ENCODE measurements at places on chromosomes 3 and 15. TPM values are rescaled to one million over a fixed set of nuclear protein-coding genes. Genes with fewer than 3 reads are reported as not detected.

CYP11A1 gene
- total RNA-seq = 0.29 TPM

STRC gene
- 0.57 TPM for total RNA-seq

PLEKHO2 gene
- total RNA-seq = 15.3 TPM

SUSD5 gene
- total RNA-seq = not detected

UBA7 gene
- total RNA-seq = 85.6 TPM

CAV3 gene
- total RNA-seq = not detected

SERINC4 gene
- 0.10 TPM for total RNA-seq

CCDC39 gene
- not detected for total RNA-seq

FBXO45 gene
- total RNA-seq = 16.3 TPM

SAMD7 gene
- not detected for total RNA-seq

IGSF11 gene
- total RNA-seq = 0.14 TPM

CCR9 gene
- total RNA-seq = not detected

TM6SF1 gene
- 1.9 TPM for total RNA-seq

RGMA gene
- total RNA-seq = 0.21 TPM

WDR72 gene
- not detected for total RNA-seq

POLQ gene
- total RNA-seq = 23.9 TPM

CYP1A2 gene
- not detected for total RNA-seq

C2CD4A gene
- 2.3 TPM for total RNA-seq

CTXN2 gene
- total RNA-seq = not detected

CNBP gene
- 348 TPM for total RNA-seq

RASL12 gene
- total RNA-seq = not detected
